ENCODE measurements at places on chromosomes 7 and 10. TPM values are rescaled to one million over a fixed set of nuclear protein-coding genes. Genes with fewer than 3 reads are reported as not detected.

AUTS2 gene
- total RNA-seq = 95.3 TPM

AGAP4 gene
- total RNA-seq = 6.1 TPM

GRCh38 chr7:117972606-117973005, 99.4 kb upstream of the CTTNBP2 start:
- DNase-seq = no peak

GRCh38 chr7:85125651-85126131, 61.2 kb downstream of the SEMA3D start:
- DNase-seq = no peak

GRCh38 chr7:81333004-81333403, 414.2 kb upstream of the SEMA3C start:
- no peak for DNase-seq

- DNase-seq = peak; percentile 13
Observed at GRCh38 chr10:22805304-22805703, 90.9 kb upstream of the PIP4K2A start.

DNA sequence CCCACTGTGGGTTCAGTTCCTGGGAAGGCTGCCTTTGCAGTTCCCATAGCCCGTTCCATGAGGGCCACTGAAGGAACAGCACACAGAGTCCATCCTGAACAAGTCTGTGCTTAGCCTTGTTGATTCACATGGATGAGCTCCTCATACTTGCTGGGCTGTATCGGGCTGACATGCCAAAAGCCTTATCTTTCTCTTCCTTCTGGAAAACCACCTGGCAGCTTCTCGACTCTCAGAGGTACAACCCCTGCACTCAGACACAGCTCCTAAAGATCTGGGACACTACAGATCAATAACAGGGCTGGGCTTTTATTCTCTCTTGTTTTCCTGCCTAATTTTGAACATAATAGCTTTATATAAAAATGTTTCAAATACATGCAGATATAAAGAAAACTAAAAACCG, 667.2 kb downstream of the SDK1 start:
- DNase-seq = no peak

GRCh38 chr10:26746061-26746460, 48.6 kb downstream of the PDSS1 start:
- no peak for DNase-seq

- DNase-seq = no peak
Observed at GRCh38 chr10:111261081-111261615, 184.3 kb downstream of the ADRA2A start.
